Kidney tubule cell (primary cell): ENCODE measurements at places on chromosomes 16 and 17.

- no peak for DNase-seq
These were observed 1293.2 kb upstream of the GOT2 start for GRCh38 chr16:60027351-60027750.

- peak; percentile 22 for DNase-seq
These were observed 25.1 kb downstream of the ZP2 start for GRCh38 chr16:21186326-21186691.

DNA sequence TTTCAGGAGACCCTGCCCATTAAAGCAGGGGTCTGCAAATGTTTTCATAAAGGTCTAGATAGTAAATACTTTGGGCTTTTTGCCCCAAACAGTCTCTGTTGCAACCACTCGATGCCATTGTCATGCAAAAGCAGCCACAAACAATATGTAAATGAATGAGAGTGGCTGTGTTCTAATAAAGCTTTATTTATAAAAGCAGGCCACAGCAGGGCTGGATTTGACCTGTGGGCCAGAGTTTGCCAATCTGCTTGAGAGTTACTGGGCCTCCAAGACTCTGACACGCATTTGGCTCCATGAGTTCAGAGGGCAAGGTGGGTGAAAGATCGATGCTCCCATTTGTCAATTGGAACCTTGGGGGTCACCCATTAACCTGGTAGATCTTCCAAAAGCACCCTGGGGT lies 217.3 kb upstream of the SDK2 start:
- no peak for DNase-seq

DNA sequence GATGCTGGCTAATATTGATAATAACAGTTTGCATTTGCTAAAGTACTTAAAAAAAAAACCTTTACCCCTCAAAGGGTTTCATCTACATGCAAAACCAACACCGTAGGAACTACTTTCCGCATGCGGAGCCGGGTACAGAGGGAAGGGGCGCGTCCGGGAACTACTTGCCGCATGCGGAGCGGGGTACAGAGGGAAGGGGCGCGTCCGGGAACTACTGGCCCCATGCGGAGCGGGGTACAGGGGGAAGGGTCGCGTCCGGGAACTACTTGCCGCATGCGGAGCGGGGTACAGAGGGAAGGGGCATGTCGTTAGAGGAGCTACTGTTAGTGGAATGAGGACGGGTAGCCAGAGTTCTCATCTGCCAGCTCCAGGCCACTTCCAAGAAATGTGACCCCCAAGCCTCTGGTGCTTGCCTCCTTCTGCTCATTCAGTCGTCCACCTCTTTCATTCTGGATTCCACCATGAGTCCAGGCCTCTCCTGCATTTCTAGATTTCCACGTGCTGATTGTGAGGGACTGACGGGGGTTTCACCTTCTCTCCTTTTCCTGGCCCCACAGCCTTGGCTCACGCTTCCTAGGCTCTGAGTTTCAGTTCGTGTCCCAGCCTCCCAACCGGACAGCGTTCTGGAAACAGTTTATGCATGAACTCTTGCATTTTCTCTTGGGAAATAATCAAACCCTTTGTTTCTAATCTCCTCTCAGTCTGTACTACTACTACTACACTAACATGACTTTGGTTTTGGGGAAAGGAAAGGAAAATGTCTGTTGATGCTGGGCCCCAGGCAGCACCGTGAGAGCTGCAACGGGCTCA lies 26.9 kb downstream of the MINK1 start:
- no peak for DNase-seq

DNA sequence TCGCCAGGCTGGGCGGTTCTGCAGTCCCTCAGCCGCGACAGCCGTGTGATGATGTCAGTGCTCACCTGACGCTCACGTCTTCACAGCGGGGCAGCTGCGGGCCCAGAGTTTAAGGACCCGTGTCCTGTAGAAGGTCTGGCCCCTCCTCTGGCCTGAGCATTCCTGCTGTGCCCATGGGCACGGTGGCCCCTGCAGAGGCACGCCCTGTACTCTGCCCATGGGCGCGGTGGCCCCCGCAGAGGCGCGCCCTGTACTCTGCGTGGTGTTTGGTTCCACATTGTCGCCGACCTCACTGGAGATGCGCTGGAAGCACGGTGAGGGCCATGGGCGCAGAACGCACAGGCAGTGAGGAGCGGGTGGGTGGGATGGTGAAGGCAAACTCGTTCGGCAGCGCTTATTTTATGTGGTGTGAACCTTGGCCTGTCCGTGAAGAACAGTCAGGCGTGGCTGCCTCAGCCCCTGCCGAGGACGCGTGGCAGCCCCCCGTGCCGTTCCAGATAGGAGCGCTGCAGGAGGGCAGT lies 122.0 kb downstream of the BANP start:
- no peak for DNase-seq

DNA sequence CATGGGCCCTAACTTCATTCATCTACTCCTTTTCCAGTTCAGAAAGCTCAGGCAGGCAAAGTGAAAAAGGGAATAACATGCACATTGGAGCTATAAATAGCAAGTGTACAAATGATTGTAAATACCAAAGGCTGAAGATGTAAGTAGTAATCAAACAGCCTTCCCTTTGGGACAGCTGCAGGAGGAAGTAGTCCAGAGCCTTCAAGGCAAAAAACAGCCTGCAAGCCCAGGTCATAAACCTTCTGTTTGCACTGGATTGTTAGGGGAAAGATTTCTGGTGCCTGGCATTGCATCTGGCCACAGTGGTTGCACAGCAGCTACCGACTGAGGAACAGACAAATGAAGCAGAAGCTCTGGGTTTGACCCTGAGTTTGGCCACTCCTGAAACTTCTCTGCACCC lies 98.6 kb upstream of the PMFBP1 start:
- no peak for DNase-seq

GRCh38 chr17:82008941-82009405 lies 13.7 kb downstream of the CENPX start:
- DNase-seq = no peak

DNA sequence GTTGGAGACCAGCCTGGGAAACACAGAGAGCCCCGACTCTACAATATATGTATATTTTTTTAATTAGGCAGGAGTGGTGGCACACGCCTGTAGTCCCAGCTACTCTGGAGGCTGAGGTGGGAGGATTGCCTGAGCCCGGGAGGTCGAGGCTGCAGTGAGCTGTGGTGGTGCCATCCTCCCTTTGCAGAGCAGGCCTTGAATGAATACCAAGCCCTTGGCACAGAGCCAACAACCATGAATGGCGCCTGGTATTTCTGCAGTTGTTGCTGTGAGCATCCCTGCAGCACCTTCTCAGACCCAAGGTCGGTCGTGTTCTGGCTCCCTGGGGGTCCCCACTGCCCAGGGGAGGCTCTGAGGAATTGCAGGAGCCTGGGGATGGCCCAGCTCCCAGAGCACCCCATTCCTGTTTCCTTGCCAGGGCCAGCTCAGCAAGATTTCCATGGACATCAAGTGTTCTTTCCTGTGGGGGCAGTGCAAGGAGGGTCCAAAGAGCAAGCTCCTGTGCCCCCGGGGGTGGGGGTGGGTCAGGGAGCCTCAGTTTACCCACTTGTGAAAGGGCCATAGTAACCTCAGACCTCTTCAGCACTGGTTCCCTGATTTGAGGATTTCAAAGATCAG lies 25.6 kb upstream of the RMI2 start:
- DNase-seq = peak; percentile 49

DNA sequence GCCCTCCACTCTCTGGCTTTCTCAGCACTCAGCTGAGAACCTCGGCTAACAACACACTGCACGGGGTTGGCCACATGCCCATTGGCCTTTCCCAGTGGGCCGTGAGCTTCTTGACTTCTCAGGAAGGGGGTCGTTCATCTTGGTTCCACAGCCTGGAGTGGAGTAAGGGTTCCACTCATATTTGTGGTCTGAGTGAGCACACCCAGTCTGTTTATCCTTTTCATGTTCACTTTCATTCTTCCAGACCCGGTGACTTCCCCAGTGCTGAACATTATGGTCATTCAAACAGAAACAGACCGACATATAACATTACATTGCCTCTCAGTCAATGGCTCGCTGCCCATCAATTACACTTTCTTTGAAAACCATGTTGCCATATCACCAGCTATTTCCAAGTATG lies 8.2 kb downstream of the MILR1 start:
- DNase-seq = no peak

GRCh38 chr17:51128076-51128475 lies 7.4 kb upstream of the SPAG9 start:
- DNase-seq = no peak

GRCh38 chr16:66542396-66542795 lies 7.5 kb downstream of the TK2 start:
- no peak for DNase-seq

DNA sequence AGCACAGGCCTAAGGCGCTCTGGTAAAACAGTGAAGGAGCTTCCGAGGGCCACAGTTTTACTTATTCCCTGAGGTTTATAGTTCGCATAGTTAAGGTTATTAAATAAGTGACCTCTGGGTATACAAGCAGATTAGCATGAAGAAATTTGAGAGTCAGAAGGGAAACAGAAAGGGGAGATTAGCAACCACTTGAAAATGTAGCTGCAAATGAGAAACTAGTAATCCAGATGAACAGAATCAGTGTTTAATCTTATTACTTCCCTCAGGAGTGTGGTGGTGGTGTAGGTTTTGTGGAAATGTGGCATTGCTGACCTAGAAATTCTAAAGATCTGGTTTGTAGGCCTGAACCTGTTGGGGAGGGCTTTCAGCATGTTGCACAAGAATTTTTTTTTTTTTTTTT lies 130.4 kb downstream of the CCDC182 start:
- DNase-seq = no peak

DNA sequence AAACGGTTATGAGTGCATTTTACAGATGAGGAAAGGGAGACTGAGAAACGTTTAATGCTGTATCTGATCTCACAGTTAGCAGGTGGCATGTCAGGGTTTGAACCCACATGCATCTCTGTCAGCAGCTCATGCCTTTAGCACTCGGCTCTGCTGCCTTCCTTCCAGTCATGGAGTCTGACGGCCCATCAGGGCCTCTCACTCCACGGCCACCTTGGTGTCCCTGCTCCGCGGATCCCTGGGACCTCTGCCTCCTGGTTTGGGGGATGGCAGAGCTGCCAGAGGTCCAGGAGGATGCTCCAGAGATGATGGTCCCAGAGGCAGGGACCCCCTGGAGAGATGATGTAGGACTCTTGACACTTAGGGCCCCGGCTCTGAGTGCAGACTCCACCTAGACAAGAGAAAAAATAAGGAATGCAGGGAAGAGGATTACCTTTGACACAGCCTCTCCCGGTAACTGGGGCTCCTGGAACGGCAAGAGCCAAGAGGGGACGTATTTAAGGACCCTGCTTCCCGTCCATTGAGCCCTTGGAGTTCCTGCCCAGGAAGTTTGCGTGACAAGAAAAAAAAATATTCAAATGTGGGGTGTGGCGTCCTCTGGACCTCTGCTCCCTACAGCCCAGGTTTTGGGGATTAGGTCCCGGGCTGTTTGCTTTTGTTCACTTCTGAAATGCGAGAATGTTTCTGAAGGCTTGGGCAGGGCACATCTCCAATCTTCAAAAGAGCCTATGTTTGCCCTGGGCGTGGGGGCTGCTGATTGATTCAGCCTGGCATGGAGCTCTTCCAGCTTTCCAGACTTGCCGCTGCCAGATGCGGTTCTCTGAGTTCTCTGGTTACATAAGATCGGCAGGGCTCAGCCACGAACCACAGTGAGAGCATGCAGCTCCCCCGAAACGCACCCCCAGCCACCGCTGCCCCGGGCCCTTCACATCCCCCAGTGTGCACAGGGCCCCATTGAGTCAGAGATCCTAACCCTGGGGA lies at the start of gene ALDH3A1:
Gene ALDH3A1, minus strand, starts transcription at position 470 of the 978 bp plus-strand sequence. CDS start 3,169 bp downstream, outside the sequence.
- DNase-seq = no peak

DNA sequence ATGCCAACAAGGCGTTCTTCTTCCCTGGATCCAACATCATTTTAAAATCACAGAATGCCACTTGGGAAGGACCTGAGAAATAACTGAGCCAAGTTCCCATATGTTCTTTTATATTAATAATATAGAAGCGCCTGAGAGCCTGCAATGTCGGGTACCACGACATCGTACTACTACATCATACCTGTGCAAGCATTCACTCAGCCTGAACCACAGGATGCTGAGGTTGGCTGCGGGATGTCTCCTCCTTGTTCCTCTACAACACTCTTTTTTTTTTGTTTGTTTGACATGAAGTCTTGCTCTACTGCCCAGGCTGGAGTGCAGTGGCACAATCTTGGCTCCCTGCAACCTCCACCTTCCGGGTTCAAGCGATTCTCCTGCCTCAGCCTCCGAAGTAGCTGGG lies 2.1 kb upstream of the ATP2C2 start:
- DNase-seq = no peak

DNA sequence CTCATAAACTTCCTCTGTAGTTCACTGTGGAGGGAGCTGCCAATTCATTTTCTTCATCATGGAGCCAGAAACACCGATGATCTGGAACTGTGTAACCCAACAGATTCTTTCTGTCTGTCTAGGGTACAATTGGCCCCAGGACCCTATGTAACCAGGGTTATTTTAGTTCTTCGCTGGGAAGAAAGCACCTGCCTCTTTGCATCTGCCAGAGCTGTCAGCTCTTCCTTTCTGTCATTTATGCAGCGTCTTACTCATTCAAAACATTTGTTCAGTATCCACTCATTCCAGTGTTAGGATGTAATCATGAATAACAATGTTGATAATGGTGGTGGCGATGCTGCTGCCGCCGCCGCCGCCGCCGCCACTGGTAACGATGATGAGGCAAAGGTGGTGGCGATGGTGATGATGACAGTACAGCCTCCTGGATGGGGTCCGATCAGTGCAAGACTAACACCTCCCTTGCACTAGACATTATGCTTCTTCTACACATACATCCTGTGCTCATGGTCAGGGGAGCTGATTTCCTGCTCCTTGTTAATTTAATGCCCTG lies 46.1 kb downstream of the IRX5 start:
- no peak for DNase-seq

- DNase-seq = peak; percentile 68
These were observed 5.9 kb upstream of the UBE2O start for GRCh38 chr17:76458580-76459490.

DNA sequence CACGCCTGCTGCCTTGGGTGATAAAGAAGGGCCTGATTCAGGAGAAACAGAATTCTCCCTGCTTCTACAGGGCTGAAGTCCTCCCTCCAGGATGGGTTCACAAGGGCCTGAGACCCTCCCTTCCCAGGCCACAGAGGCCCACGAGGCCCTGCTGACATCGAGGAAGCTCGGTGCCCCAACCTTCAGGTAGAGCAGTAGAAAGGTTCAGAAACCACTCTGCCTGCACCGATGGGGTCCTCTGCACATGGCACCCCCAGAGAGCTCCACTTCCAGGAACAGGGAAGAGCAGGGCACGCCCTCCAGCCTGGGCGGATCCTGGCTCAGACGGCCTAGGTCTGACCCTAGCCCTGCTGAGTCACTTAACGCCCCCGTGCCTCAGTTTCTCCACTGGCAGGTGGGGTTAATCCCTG lies 773 bp downstream of the CENPX start:
- peak; percentile 16 for DNase-seq

DNA sequence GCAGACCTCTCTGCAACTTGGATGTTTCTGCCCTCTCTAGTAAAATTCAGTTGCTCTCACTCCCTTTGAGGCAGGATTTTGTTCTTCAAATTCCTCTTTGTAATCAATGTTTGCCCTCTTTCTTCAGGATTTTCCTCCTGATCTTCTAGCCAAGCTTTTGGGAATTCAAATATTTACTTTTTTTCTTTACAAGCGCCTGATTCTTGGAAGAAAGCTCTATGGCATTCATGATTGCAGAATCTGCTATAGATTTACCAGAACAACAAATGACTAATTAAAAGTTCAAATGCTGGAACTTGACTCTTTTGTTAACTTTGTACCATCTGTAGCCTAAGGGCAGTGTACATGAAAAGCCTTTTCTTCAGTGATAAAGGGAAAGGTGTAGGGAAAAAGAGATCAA lies 63.7 kb upstream of the SHISA6 start:
- no peak for DNase-seq
